IPS DF 19.7 (cell line): ENCODE measurements at places on chromosomes 16 and 17.

DNA sequence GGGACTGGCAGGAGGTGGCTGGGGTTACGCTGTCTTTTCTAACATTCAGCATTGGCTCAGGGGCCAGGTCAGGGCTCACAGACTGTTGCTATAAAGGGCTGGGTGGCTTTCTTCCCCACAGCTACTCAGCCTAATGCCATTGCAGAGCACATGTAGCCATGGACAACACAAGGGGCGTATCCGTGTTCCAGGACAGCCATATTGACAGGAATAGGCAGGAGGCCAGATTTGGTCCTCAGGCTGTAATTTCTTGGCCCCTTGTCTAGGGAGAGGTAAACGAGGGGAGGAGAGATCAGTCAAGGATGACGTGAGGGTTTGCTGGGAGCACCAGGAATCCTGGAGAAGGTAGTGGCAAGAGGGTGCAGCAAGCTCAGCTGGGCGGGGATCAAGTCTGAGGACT, 21.2 kb upstream of the MYO15B start:
- DNase-seq: no peak

DNA sequence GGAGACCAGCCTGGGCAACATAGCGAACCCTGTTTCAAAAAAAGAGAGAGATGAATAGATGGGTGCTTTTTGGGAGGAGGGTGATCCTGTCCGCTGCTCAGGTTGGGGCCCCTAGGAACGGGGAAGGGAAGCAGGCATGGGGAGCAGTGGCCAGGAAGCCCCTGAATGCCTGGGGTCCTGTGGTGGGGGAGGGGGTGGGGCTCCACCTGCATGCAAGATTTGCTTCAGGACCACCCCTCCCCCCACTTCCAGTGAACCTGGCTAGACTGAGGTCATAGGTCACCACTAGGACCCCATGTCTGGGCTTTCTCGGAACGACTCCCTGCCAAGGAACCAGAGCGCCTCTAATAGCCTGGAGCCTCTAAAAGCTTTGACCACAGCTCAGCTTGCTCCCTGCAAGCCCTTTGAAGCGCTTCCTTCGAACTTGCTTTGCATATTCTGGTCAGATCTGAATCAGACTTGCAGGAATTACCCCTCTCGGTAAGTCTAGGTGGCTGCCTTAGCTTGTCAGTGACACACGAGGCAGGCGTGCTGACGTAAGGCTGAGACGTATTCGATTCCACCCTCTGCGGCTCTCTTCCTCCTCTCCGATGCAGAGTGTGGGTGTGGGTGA, 3.7 kb downstream of the SOCS3 start:
- peak; percentile 90 for DNase-seq

- no peak for DNase-seq
Measured at GRCh38 chr16:81397879-81398520, 46.6 kb upstream of the CMIP start.

DNA sequence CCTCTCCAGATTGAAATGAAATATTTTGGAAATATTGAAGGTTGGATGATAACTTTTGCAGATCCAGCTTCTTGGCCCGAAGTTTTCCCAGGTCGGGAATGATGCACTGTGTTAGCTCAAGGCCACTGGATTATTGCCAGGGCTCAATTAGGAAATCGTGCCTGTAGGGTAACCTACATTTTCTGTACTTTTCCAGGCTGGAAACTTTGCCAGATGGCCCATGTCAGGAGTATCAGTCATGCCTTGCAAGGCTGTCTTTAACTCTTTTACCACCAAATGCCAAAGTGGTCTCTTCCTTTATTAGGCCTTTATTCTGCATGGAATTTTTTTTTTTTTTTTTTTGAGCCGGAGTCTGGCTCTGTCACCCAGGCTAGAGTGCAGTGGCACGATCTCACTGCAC, 8.9 kb upstream of the SEC14L1 start:
- no peak for DNase-seq

DNA sequence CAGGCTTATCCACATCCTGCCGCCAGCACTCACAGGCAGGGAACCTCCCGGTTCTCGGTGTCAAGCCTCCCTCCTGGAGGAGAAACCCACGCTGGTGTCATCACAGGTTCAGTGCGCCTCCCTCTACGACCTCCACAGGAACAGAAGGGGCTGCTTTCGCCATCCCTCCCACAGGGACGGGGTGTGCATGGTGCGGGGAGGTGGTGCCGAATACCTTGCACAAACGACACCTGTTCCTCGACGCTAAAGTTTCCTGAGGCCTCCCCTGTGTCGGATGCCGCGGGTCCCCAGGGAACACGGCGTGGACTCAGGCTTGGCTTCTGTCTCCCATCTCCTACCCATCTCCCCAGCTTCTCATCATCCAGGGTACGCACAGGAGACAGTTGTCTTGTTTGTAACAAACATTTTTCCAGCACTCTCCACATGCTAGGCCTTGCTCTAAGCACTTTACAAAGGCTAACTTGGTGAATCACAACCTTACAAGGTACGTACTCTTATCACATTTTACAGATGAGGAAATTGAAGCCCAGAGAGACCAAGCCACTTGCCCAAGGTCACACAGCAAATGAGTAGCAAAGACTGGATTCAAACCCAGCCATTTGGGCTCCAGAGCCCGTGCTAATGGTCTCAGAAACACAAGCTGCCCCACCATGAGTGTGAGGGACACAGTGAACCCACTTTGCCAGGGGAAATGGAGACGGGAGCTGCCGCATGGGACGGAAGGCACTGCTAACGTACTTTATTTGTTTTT, 271.6 kb downstream of the C16orf95 start:
- DNase-seq: no peak

GRCh38 chr16:74903120-74903519, 81.8 kb downstream of the WDR59 start:
- DNase-seq: no peak

- no peak for DNase-seq
Measured at GRCh38 chr17:53186001-53186400, 636.7 kb upstream of the KIF2B start.

DNA sequence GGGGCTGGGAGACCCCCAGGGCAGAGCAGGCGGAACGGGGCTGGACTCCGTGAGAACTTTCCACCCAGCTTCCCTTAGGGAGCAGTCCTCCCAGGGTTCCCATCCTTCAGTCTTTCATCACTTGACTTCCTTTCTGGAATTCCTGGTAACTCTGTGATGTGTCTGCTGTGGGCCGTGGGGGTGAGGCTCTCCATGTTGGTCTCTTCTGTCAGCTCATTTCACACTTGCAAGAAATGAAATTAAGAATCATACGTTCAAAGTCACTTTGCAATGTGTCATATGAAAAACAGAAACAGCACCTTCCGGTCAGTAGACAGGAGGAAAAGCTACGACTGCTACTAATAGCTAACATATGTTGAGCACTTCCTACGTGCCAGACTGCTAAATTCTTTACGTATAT, 5.4 kb upstream of the BBS2 start:
- no peak for DNase-seq

DNA sequence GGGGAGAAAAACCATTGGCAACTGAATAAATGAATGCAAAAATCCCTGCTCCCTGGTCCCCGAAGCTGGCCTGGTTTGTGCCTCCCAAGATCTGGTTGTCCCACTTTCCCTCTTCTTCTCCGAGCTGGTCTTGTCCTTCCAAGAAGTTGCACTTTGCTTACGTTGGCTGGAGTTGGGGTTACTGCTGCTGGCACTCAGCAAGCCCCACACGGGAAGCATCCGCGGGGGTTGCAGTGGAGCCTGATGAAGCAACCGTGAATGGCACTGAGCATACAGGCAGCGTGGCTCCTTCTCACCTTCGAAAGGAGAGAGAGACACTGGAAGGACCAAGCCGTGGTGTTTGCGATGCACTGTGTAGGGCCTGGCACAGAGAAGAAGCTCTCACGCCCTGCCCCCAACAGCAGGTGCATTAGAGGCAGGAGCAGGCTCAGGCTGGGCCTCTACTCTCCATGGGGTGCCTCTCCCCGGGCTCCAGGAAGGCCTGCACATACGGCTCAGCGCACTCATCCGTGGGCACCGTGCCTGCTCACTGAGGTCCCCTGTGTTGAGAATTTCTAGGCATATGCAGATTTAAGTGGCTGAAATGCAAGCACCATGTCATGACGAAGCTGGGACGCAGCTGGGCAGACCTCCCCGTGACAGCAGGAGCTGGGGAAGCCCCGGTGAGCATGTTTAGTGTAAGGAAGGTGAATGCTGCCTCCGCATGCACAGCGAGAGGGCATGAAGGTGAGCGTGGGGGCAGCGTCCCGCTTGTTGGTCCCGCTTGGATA, 12.1 kb downstream of the CA5A start:
- DNase-seq: no peak

- no peak for DNase-seq
Measured at GRCh38 chr17:74733365-74734122, 3.5 kb upstream of the RAB37 start.

DNA sequence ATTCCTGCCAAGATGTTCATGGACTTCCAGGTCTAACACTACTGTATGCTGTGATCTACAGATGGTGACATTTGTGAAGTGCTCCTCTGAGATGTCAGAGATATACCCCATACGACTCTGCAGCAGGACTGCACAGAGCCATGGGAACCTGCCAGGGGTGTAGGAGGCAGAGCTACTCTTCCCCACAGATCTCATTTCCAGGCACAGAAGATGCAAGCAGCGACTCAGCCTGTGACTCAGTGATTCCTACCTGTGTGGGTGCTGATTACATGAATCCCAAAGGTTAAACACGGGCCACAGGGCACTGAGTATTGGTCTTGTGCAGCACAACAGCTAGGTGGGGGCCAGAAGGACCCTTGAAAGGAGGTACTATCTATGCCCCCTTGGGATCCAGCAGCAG, 137.0 kb upstream of the SOX9 start:
- DNase-seq: no peak

- no peak for DNase-seq
Measured at GRCh38 chr17:245020-245419, 63.6 kb upstream of the DOC2B start.

GRCh38 chr16:88448461-88449266, 4.4 kb upstream of the ZFPM1 start:
- DNase-seq: no peak

GRCh38 chr17:73138541-73139138, 26.2 kb upstream of the SSTR2 start:
- no peak for DNase-seq

GRCh38 chr17:21374441-21375161, 1.6 kb upstream of the KCNJ12 start:
- DNase-seq: no peak

DNA sequence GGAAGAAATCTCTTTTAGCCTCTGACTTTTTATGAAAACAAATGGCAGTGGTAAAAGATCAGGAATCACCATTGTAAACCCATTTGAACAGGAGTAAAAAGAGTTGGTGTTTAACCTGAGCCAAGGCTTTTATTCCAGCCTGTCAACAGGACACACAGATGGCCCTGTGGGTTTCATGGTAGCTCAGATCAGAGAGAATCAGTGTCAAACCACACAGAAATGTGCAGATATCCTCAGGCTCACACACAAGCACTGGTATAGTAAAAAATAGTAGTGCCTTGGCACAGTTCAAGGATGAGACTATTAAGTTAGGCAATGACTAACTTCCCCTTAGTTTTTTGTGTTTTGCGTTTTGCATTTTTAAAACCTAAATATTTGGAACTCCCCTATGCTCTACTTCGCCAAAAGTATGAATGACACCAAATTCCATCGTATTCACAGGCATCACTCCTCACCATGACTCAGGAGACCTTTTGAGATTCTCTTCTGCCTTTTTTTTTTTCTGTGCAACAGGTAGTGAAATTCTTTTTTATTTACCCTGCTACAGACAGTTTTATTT, 1200.0 kb downstream of the CDH11 start:
- DNase-seq: no peak

GRCh38 chr17:38958326-38958725, 8.9 kb downstream of the FBXO47 start:
- DNase-seq: no peak

DNA sequence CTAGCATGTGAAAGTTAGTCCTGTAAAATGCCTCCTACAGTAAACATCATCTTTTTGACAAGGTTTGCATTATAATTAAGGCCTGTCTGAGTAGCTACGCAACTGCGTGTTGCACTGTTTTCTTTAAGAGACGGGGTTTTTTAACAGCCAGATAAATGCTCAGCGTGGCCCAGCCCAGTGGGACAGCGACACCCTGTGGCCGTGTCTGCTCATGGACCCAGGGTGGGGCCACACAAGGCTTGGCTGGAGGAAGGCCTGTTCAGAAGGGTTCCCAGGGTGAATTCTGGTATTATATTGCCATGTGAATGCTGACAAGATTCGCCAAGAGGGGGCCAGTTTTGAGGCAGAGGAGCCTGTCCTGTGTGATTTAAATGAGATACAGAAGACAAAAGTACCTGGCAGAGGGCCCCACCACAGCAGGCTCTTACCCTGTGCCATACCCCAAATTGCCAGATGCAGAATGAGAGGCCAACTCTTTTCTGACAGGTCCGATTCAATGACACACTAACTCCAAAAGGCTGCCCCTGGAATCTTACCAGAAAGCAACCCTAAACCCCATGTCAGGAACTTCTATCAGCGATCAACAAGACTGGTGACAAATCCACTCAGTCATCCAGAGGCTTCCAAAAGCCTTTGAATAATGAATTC, 65.9 kb upstream of the IRX6 start:
- DNase-seq: peak; percentile 28

DNA sequence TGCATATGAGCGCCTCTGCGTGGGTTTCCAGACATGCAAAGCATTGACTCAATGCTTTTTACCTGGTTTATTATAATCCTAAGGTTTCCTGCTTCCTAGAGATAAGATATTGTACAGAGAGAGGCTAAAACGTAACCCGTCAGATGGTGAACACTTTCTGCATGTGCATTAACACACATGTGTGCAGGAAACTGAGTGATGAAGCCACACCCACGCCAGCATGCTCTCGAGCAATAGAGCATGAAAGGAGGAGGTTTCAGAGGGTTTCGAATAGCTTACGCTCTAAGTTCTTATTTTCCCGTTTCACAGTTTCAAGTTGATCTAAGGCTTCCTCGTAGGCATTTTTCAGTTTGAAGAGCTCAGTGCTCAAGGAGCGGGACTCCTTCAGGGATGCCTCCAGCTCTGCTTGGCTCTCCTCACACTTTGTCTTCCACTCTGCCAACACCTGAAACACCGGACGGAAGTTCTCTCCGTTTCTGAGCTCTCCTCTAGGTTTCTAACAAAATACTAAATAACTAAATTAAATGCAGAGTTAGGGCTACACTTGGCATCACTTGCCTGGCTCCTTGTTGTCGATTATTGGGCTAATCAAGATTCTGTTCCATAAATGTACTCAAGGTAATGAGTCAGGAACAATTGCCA, 23.2 kb downstream of the MYH3 start:
- no peak for DNase-seq

- DNase-seq: no peak
Measured at GRCh38 chr17:50949128-50949988, 83.2 kb upstream of the TOB1 start.

DNA sequence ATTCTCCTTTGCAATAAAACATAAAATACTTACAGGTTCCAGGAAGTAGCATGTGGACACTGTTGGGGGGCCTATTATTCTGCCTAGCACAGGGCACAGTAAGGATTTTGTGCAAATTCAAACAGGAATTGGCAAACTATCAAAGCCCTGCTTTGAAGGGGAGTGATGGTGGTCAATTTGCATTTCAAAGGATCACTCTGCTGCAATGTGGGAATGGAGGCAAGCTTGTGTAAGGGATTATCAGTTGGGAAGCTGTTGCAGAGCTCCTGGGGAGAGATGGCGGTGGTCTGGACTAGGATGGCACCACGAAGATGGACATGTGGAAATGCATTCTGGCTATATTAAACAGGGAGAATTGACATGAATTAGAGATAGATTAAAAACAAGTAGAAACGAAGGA, 990.7 kb upstream of the RBFOX1 start:
- no peak for DNase-seq

- DNase-seq: no peak
Measured at GRCh38 chr16:62652441-62653120, 616.3 kb upstream of the CDH8 start.

- no peak for DNase-seq
Measured at GRCh38 chr17:48755356-48755755, 26.8 kb upstream of the HOXB13 start.
